CD4-positive, alpha-beta memory T cell (primary cell): ENCODE measurements at places on chromosomes 2 and 18.

DNA sequence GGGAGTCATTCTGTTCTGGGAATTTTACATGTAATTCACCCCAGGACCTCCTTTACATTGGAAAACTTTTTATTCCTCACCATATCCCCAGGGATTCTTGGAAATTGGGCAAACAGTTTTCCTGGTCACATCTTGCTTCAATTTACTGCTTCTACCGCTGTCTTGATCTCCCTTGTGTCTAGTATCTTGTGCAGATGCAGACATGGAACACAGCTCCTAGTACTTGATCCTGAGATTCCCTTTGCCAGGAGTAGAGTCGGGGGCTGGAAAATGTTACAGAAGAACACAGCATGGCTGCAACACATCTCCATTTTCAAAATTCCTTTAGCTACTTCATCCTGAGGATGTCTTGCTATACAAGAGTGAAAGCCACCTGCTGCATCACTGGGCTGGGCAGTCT is 472.8 kb downstream of the PLCL1 start:
- no peak for DNase-seq

- DNase-seq = no peak
Observed at GRCh38 chr2:19865151-19865550, 36.6 kb downstream of the TTC32 start.

- DNase-seq = no peak
Observed at GRCh38 chr2:70697603-70698383, 70.2 kb downstream of the ADD2 start.

GRCh38 chr2:229679393-229680125 is 34.8 kb downstream of the DNER start:
- no peak for DNase-seq

- no peak for DNase-seq
Observed at GRCh38 chr18:70973626-70974025, 684.8 kb downstream of the SOCS6 start.

- peak; percentile 51 for DNase-seq
Observed at GRCh38 chr18:48955830-48956261, 5.1 kb upstream of the SMAD7 start.

- DNase-seq = no peak
Observed at GRCh38 chr2:108355906-108356734, 21.6 kb upstream of the SULT1C4 start.
